ENCODE measurements at places on chromosomes 4 and X.

GRCh38 chr4:110867981-110868720, 245.3 kb upstream of the PITX2 start:
- no peak for DNase-seq

- no peak for DNase-seq
These were observed 718.6 kb downstream of the CCSER1 start for GRCh38 chr4:90845777-90846176.

DNA sequence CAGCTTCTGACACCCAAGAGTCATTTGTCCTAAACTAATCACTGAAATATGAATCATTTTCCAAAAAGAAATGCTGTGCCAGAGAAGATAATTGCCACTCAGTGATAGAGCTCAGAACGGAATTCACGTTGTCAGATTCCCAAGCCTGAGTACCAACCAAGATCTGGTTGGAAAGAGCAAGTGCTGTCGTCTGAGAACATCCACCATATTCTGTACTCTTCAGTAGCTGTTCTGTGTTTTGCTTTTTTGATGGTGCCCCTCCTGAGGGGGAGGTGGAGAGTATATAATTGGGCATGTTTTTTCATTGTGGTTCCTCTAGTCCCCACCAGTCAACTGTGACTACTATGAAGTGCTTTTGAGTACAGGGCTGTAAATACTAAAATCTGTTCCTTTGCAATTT, 13.2 kb downstream of the RUFY3 start:
- no peak for DNase-seq

DNA sequence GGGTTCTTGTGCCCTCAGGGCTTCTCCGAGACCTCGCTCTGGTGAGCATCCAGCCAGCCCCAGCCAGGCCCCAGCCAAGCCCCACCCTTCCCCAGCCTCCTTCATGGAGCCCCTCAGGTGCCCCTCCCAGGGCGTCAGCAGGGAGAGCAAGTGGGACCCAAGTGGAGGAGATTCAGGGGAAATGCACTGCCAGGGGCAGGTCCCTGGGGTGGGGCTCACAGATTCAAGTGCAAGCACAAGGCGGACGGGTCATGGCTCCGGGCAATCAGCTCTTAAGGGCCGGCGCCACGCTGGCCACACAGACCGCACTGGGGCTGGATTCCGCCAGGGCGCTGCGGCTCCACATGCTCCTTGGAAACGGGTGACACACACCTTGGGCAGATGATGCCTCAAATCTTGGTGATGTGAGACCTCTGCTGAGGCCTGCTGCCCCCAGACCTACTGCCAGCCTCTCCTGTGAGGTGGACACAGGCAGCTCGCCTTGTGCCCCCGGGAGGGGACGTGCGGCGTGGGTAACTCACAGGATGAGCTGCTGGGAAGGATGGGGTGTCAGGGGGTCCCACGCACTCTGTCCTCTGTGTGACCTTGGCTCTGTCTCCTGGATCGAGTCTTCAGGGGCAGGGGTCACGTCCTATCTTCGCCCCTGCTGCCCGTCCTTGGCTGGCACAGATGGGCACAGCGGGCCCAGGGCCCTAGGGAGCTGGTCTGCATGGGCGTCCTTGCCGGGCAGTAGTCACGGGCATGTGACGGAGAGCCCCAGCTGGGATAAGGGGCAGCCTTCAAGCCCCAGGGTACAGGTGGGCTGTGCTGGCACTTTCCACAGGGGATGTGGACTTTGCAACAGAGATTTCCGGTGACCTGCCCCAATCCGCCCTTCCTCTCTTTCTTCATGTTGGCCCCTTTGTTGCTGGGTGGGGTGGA, 17.1 kb downstream of the NAT8L start:
- DNase-seq: no peak

DNA sequence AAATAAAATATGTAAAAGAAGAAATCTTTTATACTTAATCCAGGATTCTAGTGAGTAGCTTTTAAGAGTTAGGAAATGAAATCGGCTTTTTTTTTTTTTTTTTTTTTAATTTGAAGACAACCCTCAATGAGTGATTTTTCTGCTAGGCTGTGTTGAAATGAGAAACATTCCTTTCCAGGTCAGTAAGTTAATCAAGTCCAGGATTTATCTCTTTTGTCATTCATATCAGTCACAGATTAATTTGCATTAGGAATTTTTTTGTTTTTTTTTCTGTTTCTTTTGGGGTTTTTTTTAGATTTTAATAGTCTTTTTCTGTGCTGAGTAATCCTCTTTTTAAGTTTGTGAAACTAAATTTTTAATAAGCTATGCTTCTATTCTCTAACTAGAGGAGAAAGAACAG, 448.1 kb downstream of the ADGRL3 start:
- no peak for DNase-seq

DNA sequence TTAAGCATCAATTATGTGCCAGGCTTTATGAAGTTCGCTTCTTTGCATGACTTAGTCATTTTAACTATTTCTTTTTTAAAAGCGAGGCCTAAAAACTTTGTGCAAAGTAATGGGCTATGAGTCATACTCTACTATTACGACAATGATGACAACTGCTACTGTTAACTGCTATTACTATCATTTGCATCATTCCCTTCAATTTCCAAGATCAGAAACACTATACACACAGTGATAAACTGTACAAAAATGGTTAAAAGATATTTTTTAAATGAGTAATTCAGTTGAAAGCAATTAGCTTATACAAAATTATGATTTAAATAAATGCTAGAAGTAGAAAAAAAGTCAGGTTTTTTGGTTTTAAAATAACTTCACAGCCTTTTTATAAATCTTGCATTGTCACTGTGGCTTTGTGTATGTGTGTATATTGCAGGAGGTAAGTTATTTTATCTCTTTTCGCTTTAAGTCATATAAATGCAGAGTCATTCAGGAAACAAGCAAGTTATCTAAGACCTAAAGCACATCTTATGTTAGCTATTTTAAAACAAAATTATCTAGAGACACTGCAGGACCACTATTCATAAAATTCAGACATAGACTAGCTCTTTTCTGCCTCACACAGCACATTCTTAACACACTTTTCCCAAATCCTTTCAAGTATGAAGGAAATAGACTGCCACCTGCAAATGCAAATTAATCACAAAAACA, 18.5 kb upstream of the CXCL3 start:
- no peak for DNase-seq

DNA sequence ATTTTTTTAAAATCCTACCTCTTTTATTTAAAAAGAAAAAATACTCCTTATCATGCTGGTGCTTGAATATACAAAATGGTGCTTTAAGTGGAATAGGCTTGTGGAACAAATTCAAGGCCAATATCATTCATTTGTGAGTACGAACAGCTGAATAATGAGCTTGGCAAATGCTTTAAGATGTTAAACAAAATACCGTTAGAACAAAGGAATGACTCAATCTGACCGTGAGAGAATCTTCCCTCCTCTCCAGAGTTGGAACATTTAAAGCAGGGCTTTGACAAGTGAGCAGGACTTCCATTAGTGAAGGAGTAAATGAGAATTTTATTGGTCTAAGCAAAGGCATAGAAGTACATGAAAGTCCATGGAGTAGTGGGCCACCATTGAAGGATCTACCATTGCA, 74.5 kb downstream of the DCLK2 start:
- DNase-seq: peak; percentile 42

DNA sequence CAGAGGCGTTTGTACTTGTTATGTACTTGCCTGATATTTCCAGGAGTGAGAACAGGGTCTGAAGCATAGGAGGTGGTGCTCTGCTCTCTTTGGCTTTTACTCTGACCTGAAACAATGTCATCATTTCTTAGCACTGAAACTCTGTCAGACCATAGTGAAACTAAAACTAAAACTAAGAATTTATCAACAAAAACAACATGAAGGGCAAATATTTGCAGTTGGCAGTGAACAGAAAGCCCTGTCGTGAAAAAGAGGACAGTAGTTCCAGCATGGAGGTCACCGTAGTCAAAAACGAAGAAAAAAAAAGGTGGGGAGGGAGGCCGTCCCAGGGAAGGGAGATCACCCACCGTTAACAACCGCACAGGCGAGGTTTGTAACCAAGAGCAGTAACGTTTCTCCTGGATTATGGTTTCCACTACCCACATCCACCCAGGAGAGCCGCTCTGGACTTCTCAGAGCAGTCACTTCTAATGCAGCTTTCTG, 97.5 kb downstream of the ANK2 start:
- no peak for DNase-seq

All from SJSA1 (cell line).